ENCODE measurements at places on chromosomes 12 and 14. TPM values are rescaled to one million over a fixed set of nuclear protein-coding genes. Genes with fewer than 3 reads are reported as not detected.

DNA sequence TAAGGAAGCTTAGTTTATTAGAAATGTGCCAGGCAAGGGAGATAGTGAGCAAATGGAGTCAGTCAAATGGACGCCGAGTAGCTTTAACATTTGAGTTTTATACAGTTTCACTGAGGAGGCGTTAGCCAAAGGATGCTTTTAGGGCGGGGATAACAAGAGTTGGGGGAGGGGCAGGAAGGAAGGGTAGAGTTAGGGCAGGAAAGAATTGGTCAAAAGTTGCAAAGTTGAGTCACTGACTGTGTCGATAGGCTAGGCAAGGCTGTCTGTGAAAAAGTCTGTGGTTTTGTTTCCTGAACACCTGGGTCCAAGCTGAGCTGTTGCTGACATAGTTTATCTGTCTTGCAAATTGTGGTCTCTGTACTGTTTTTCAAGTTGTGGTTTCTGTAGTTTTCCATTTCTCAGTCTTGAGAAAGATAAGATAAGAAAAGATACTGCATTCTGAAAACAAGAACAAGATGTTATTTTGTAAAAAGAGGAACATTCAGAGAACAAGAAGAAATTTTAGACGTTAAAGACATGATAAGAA is 62.6 kb upstream of the RESF1 start:
- no peaks in the 10 kb centered on the region for H3K36me3 ChIP-seq
- H3K4me1 ChIP-seq = no peaks in the 10 kb centered on the region
- DNase-seq = no peak
- H3K27ac ChIP-seq = peak overlapping the region; percentile 34
- no peak overlapping the region for H3K4me3 ChIP-seq

The SLC25A3 gene
- 558 TPM for total RNA-seq

DNA sequence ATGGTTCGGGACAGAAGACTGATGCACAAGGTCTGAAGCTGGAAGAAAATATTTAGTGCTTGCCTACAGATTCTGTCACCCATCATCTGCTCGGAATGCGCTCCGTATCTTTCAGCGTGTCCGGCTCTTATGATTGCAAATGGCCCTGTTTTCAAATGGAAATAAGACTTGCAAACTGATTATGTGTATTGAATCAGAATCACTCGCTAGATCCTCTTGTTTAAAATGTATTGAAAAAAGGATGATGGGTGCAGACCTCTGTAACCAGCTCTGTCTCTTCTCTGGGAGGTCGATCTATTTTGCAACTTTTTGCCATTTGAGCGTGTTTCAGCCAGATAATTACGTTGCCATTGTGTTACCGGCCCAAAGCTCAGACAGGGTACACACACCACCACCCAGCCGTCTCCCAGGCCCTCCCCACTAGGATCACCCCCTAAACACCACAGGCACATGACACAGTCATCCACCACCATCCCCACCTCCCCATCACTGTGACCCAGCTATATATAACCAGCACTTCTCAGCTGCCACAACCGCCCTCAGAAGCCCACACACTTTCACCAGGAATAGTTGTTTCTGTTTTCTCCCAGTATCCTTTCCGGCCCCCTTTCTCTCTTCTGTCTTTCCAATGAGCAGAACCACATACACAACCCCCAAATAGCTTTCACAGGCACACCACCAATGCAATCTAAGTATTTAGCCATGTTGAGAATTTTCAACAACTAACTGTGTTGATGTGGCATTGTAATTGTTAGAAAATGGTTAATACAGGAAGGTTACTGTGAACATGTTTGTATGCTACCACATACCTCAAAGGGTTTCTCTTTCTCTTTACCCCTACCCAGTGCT is 10.7 kb downstream of the NKX2-1 start:
- no peak overlapping the region for H3K27ac ChIP-seq
- peaks cover 20% of the 10 kb centered on the region for H3K4me1 ChIP-seq
- no peak for DNase-seq
- no peaks in the 10 kb centered on the region for H3K36me3 ChIP-seq

The KRT2 gene
- total RNA-seq = 1,953 TPM

GRCh38 chr12:127169321-127170181 is 1097.4 kb upstream of the TMEM132C start:
- no peaks in the 10 kb centered on the region for H3K4me1 ChIP-seq
- H3K36me3 ChIP-seq = no peaks in the 10 kb centered on the region
- no peak for DNase-seq

GRCh38 chr12:5332551-5332950 is 99.4 kb upstream of the NTF3 start:
- H3K27ac ChIP-seq = no peak overlapping the region
- no peak for DNase-seq
- H3K4me3 ChIP-seq = no peak overlapping the region
- no peaks in the 10 kb centered on the region for H3K36me3 ChIP-seq
- no peaks in the 10 kb centered on the region for H3K4me1 ChIP-seq

The LGMN gene
- total RNA-seq = 35.8 TPM

GRCh38 chr12:56333197-56333678 is 562 bp downstream of the PAN2 start:
- peak overlapping the region; percentile 67 for H3K4me3 ChIP-seq
- H3K27ac ChIP-seq = peak overlapping the region; percentile 95
- H3K27me3 ChIP-seq = no peaks in the 10 kb centered on the region
- peaks cover 18% of the 10 kb centered on the region for H3K4me1 ChIP-seq

- H3K36me3 ChIP-seq = no peaks in the 10 kb centered on the region
- H3K4me1 ChIP-seq = no peaks in the 10 kb centered on the region
- no peak overlapping the region for H3K27ac ChIP-seq
- no peaks in the 10 kb centered on the region for H3K27me3 ChIP-seq
Observed at GRCh38 chr12:70398002-70398401, 31.9 kb downstream of the KCNMB4 start.

DNA sequence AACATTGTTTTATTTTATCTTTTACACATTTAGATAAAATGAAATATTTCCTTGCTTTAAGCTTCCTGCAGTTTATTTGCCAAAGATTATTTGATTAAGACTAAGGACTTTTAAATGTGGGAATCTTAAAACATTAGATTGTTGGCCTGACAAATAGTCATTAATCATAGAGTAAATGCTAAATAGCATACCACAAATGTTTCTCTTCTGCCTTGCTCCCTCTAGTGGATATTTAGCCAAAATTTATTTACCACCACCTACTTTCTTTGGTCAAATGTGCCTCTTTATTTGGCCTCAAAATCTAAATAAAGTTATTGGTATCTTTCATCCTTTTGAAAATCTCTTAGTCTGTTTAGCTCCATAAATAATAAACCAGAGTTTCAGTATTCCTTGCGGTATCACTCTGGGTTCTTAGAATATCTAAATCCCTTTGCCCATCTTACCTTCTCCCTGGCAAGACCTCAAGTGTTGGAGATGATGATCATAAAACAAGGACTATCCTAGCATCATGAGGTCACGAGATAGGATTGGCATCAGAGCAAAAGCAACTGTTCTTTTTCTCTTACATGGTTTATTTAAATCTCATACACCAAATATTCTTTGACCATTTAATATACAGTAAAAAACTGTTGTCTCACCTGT is 150.6 kb upstream of the AEBP2 start:
- DNase-seq = no peak
- H3K4me1 ChIP-seq = no peaks in the 10 kb centered on the region
- H3K4me3 ChIP-seq = no peak overlapping the region
- H3K27ac ChIP-seq = no peak overlapping the region
- peaks cover 5% of the 10 kb centered on the region for H3K36me3 ChIP-seq
- H3K27me3 ChIP-seq = no peaks in the 10 kb centered on the region

DNA sequence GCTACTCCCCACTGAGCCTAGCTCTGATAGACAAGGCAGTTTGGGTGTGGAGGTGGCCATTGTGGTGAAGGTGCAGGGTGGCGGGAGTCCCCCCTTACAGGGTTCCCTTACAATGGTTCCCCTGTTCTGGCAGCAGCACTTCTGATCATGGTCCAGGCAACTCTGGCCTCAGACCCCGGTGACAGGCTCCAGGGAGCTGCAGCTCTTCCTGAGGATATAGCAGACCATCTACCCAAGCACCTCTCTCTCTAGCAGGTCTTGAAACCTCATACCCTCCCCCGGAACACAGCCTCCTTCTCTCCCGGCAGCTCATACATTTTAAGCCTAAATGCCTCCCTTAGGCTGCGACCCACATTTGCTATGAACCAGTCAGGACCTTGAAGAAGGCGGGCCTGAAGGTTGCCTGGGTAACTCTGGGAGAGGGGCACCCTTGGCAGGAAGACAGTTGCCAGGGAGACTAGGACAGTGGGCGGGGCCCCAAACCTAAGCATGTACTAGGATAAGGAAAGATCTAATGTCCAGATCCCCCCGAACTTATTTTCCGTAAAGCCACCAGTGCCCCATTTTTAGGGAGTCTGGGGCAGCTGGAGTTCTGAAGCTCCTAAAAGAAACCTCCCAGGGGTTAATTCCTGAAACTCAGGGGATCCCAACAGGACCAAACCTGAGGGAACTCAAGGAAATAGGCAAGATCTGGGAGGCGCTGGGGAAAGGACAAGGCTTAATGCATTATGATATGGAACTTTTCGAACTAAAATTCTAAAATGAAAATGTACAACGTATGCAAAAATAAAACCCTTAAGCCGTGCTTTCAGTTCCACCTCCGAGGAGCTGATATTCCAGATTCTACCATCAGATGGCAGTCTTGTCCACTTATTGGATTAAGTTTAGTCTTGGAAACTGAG is 4.5 kb upstream of the GDF11 start:
- H3K27ac ChIP-seq = peak overlapping the region; percentile 74
- no peaks in the 10 kb centered on the region for H3K27me3 ChIP-seq
- H3K4me3 ChIP-seq = peak overlapping the region; percentile 63
- H3K4me1 ChIP-seq = peaks cover 25% of the 10 kb centered on the region
- peak; percentile 92 for DNase-seq

- H3K27me3 ChIP-seq = no peaks in the 10 kb centered on the region
- H3K4me1 ChIP-seq = no peaks in the 10 kb centered on the region
- no peak for DNase-seq
- no peak overlapping the region for H3K4me3 ChIP-seq
- no peak overlapping the region for H3K27ac ChIP-seq
Observed at GRCh38 chr14:22231018-22231417, 358.0 kb downstream of the DAD1 start.

DNA sequence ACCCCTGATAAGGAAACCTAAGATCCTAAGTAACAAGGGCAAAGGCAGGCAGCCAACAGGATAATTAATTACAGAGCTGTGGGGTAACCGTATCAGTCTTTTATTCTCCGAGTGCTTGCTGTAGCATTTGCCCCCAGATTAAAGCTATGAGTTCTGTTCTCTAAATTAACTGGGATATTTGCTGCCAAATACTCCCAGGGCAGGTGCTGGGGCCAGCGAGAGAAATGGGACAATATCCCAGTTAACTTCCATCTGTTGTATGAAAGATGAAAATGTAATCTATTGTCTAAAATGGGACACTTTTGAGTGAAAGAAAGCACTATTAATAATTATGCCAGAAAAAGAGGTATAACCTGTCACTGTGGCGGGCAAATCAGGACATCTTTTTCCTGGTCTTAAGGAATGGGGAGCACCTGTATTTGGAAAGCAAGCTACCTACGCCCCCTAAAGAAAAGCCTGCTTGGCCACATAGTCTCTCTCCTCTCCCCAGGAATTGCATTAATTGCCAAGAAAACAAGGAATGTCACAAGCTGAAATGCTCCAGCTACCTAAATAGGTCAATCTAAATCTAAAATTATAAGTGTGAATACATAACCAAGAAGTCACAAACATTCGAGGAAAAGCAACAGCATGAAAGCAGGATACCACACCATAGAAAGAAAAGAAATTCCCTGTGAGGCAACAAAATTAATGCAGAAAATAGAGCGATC is 26.7 kb upstream of the CFAP54 start:
- no peaks in the 10 kb centered on the region for H3K27me3 ChIP-seq
- H3K27ac ChIP-seq = no peak overlapping the region
- H3K4me3 ChIP-seq = no peak overlapping the region
- H3K4me1 ChIP-seq = no peaks in the 10 kb centered on the region
- no peak for DNase-seq
- no peaks in the 10 kb centered on the region for H3K36me3 ChIP-seq

DNA sequence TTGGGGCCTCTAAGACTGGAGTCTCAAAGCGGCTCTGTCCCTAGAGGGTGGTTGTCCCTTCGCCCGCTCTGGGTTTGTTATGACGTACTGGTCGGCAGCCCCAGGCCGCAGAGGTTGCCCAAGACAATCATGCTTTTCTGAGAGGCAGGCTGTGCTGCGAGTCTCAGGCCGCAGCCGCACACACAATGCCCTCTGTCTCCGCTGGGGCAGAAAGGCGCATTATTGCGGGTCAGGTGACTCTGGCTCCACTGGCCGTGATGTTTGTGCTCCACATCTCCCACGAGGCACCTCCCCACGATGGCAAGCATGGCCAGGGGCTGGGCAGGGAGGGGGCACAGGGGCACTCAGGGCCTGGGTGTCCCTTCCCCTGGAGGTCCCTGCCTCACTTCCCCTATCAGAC is 21.0 kb upstream of the PLEKHG3 start:
- H3K36me3 ChIP-seq = no peaks in the 10 kb centered on the region
- no peaks in the 10 kb centered on the region for H3K27me3 ChIP-seq
- peak overlapping the region; percentile 43 for H3K27ac ChIP-seq
- H3K4me1 ChIP-seq = peaks cover 54% of the 10 kb centered on the region
- H3K4me3 ChIP-seq = no peak overlapping the region

DNA sequence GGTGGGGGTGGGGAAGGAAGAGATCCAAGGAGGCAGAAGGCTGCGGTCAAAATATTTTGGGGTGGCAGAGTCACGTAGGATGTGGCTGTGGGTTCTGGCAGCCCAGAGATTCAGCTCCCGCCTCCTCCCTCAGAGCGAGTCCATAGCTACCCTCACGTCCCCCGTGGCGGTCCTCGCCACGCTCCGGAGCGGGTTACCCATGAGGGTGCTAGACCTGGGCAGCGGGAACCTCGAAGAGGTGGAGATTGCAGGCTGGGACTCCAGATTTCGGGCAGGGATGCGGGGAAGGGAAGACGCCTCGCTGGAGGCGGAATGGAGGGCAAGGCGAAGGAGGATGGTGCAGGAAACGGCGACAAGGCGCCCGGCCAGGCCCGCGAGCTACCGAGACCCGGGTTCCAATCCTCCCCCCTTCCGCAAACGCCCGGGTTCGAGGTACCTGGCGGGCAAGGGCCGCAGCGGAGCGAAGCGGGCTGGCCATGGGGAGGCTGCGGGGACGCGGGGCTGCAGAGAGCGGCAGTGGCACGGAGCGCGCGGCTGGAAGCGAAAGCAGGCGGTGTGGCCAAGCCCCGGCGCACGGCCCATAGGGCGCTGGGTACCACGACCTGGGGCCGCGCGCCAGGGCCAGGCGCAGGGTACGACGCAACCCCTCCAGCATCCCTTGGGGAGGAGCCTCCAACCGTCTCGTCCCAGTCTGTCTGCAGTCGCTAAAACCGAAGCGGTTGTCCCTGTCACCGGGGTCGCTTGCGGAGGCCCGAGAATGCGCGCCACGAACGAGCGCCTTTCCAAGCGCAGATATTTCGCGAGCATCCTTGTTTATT is 46.2 kb downstream of the BCAT1 start:
- no peaks in the 10 kb centered on the region for H3K36me3 ChIP-seq
- H3K4me3 ChIP-seq = peak overlapping the region; percentile 56

- no peaks in the 10 kb centered on the region for H3K36me3 ChIP-seq
- no peaks in the 10 kb centered on the region for H3K27me3 ChIP-seq
- H3K4me1 ChIP-seq = peaks cover 9% of the 10 kb centered on the region
- H3K4me3 ChIP-seq = no peak overlapping the region
- DNase-seq = peak; percentile 15
Observed at GRCh38 chr14:96162265-96162664, 42.4 kb upstream of the BDKRB2 start.

The RPGRIP1 gene
- total RNA-seq = not detected

The AKAP5 gene
- 0.56 TPM for total RNA-seq

- H3K4me3 ChIP-seq = no peak overlapping the region
- H3K4me1 ChIP-seq = no peaks in the 10 kb centered on the region
- H3K27me3 ChIP-seq = no peaks in the 10 kb centered on the region
- DNase-seq = no peak
- no peak overlapping the region for H3K27ac ChIP-seq
Observed at GRCh38 chr14:105028251-105028927, 7.5 kb upstream of the CDCA4 start.

The FKBP3 gene
- total RNA-seq = 19.4 TPM
